ENCODE measurements at places on chromosomes 2 and 18. TPM values are rescaled to one million over a fixed set of nuclear protein-coding genes. Genes with fewer than 3 reads are reported as not detected.

GRCh38 chr2:129768036-129768386, 211.5 kb upstream of the RAB6C start:
- DNase-seq, result no peak
- no peaks in the 10 kb centered on the region for H3K4me1 ChIP-seq
- no peaks in the 10 kb centered on the region for H3K36me3 ChIP-seq
- peaks cover 2% of the 10 kb centered on the region for H3K27me3 ChIP-seq

DNA sequence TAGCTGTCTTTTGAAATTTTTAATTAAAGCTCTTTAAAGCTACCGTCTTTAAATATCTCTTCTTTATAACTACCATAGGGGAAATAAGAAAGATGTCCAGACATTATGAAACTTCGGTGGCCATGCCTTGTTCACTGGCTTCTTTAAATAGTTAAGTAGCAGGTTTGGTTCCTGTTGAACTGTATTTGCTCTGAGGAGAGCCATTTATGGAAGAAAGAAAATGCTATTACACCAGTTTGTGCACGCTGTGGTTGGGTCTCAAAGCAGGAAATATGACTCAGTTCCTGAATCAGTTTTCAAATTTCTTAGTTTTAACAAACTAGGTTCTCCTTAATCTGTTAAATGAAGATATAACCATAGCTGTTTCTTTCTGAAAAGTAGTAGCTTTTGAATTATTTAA, 12.2 kb downstream of the ARPC2 start:
- H3K36me3 ChIP-seq, result no peaks in the 10 kb centered on the region
- peaks cover 32% of the 10 kb centered on the region for H3K4me1 ChIP-seq
- DNase-seq, result no peak
- H3K27me3 ChIP-seq, result no peaks in the 10 kb centered on the region

TMEM17 gene
- 4.3 TPM for total RNA-seq

SCYGR8 gene
- total RNA-seq, result not detected

DNA sequence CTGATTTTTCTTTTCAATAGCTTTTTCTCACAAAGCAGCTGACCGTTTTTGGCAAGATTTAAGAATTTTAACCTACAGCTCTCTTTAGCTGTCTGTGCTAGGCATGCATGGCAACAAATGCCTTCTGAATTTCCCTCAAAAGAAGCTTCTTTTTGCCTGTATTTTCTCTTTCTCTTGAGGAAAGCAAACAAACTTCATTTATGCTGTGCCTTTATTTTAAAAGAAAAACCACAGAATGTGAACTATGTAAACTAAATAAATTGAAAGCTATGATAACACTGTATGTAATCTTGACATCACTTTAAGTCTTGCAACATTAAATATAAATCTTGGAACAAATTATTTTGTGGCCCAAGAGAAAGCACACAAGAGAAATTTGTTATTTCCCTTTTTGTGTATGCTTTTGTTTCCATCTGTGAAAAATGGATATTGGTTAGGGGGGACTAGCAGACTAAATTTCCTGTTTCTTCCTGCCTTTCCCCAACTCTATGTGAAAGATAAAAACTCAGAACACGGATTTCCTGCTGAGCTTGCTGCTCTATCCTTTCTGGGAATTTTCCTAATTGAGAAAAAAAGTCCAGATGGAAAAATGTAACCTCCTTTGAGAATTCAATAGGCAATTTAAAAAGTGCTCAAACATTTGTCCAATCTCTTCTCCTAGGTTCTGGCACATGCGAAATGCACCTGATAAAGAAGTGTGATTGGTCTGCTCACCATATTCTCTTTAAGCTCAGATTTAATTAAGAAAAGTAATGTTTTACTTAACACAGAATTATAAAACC, 20.9 kb upstream of the TFPI start:
- peak overlapping the region; percentile 23 for H3K27ac ChIP-seq
- no peak overlapping the region for H3K4me3 ChIP-seq
- peaks cover 27% of the 10 kb centered on the region for H3K4me1 ChIP-seq
- no peaks in the 10 kb centered on the region for H3K27me3 ChIP-seq
- H3K36me3 ChIP-seq, result no peaks in the 10 kb centered on the region
- no peak for DNase-seq

DNA sequence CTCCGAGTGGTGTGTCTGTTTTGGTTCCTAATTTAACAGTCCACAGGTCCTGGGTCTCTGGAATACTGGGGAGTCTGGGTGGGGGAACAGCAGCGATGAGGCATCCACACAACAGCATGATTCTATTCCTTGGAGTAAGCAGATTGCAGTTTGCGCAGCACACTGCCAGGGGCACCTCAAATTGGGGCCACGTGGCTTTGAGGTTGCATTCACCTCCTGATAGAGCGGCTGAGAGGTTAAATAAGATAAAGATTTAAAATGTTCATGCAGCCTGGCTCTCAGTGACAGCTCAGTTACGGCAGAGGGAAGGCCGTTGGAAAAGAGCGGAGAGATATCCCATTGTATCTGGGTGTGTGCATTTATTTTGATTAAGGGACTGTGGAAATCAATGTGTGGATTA, 202.3 kb downstream of the ASB1 start:
- no peaks in the 10 kb centered on the region for H3K4me1 ChIP-seq
- H3K4me3 ChIP-seq, result no peak overlapping the region
- H3K27me3 ChIP-seq, result no peaks in the 10 kb centered on the region
- no peak for DNase-seq
- no peak overlapping the region for H3K27ac ChIP-seq
- no peaks in the 10 kb centered on the region for H3K36me3 ChIP-seq

DNA sequence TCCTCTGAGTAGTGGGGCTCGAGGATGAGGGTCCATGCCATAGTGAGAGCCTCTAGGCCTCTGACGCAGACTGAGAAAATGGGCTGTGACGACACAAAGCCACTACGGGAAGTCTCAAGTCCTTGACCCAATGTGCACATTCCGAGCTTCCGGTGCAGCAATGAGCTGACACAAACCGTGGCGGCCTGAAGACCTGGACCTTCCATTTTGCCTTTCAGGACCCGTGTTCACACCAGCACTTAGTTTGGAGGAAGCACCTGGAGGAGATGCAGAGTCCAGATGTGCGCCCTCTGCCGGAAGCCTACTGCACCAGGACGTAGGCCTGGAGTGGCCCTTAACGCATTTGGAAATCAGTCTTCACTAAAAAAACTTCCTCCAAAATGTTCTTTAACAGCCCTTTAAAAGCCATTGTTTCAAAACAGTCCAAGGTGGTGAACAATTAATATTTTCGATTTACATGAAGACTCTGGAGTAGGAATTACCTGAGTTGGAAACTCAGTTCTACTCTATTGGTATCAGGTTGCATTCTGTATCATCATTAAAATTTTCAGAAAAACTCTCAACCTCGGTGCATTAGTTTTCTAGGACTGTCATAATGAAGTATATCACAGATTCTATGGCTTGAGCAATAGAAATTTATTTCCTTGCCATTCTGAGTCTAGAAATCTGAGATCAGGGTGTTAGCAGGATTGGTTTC, 33.9 kb downstream of the BMP10 start:
- no peak overlapping the region for H3K4me3 ChIP-seq
- H3K27me3 ChIP-seq, result no peaks in the 10 kb centered on the region
- no peak overlapping the region for H3K27ac ChIP-seq
- no peaks in the 10 kb centered on the region for H3K4me1 ChIP-seq

- H3K4me3 ChIP-seq, result no peak overlapping the region
- no peak for DNase-seq
- no peaks in the 10 kb centered on the region for H3K36me3 ChIP-seq
- H3K27ac ChIP-seq, result no peak overlapping the region
These were observed 10.9 kb downstream of the PTGR3 start for GRCh38 chr18:75198036-75198435.

DNA sequence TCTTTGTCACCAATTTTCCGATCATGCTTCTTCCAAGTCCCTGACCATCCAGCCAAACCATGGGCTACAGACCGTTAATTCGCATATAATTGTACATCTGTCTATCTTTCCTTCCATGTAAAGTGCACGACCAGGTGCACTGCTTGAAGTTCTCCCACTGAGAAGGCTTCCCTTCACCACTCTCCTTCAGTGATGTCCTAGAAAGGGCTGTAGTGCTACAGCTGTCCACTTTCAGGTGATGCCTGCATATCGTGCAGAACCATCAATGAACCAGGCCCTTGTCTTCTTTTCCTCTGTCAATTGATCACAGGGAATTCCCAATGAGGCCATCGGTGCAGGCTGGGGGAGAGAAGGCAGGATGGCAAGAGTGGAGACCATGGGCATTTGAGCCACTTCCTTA, 148.9 kb downstream of the TMEM182 start:
- no peaks in the 10 kb centered on the region for H3K27me3 ChIP-seq
- no peak for DNase-seq
- H3K4me1 ChIP-seq, result no peaks in the 10 kb centered on the region
- no peak overlapping the region for H3K27ac ChIP-seq
- H3K36me3 ChIP-seq, result no peaks in the 10 kb centered on the region

DNA sequence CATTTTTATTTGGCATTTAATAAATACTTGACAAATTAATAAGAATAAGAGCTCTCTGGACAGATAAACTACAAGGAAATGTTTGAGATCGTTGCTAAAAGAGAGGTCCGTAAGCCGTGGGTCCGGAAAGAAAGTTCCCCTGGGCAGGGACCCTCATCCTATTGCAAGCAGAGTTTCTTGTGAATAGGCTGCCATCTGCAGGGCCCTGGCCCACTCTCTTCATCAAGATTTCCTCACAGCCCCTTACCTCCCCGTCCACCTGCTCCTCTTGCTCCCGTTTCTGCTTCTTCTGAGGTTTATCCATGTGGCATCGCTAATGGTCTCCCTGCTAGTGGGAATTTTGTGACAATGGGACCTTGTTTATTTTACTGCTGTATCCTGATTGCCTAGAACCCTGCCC, 30.1 kb upstream of the MC5R start:
- no peaks in the 10 kb centered on the region for H3K27me3 ChIP-seq
- no peak for DNase-seq
- H3K36me3 ChIP-seq, result no peaks in the 10 kb centered on the region
- no peaks in the 10 kb centered on the region for H3K4me1 ChIP-seq

- no peak for DNase-seq
- no peaks in the 10 kb centered on the region for H3K4me1 ChIP-seq
- no peaks in the 10 kb centered on the region for H3K27me3 ChIP-seq
These were observed 207.8 kb downstream of the HDAC4 start for GRCh38 chr2:239192975-239193374.

GRCh38 chr2:99561804-99562203, 72.0 kb upstream of the REV1 start:
- H3K27me3 ChIP-seq, result no peaks in the 10 kb centered on the region
- no peak overlapping the region for H3K4me3 ChIP-seq
- peaks cover 8% of the 10 kb centered on the region for H3K4me1 ChIP-seq
- no peak for DNase-seq

- no peaks in the 10 kb centered on the region for H3K27me3 ChIP-seq
- no peak for DNase-seq
- peaks cover 6% of the 10 kb centered on the region for H3K4me1 ChIP-seq
- no peak overlapping the region for H3K27ac ChIP-seq
- H3K36me3 ChIP-seq, result no peaks in the 10 kb centered on the region
- no peak overlapping the region for H3K4me3 ChIP-seq
These were observed 127.9 kb downstream of the SH3RF3 start for GRCh38 chr2:109256921-109257320.

DNA sequence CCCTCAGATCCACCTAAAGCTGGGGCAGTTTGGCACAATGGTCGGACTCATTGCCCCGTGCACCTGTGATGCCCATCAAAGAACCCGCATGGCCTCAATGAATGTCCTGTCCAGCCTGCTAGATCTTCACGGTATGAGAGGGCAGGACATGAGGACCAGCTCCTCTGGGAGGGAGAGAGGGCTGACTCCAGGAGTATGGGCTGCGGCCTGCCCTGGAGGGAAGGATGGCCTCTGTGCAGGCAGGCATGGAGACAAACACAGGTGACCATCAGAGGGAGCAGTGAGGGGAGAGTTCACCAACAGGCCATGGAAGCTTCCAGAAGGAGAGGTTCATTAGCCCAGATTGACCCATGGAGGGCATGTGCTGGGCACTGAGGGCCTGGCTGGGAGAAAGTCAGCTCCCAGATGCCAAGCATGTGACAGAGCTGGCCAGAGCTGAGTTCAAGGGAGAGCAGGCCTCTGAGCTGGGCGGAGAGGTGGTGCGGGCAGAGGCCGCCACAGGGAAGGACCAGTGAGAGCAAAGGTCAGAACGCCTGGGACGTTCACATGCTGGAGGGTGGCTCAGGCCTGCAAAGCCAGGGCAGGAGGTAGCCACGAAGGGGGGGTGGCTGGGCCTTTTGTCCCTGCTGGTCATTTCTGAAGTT, 36.2 kb downstream of the HJURP start:
- no peaks in the 10 kb centered on the region for H3K27me3 ChIP-seq
- no peak overlapping the region for H3K4me3 ChIP-seq
- H3K4me1 ChIP-seq, result peaks cover 10% of the 10 kb centered on the region
- no peak overlapping the region for H3K27ac ChIP-seq

DNA sequence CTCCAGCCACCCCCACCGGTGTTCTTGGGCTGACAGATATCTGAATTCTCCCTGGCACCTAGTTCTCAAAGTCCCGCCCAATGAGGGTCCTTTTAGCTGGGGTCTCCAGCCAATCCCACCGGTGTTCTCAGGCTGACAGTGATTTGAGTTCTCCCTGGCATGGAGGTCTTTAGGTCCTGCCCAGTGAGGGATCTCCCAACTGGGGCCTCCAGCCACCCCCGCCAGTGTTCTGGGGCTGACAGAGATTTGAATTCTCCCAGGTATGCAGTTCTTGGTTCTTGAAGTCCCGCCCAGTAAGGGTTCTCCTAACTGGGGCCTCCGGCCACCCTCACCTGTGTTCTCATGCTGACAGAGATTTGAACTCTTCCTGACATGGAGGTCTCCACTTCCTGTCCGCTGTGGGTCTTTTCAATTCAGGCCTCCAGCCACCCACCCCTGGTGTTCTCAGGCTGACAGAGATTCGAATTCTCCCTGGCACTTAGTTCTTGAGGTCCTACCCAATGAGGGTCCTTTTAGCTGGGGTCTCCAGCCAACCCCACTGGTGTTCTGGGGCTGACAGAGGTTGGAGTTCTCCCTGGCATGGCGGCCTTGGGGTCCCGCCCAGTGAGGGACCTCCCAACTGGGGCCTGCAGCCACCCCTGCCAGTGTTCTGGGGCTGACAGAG, 154.6 kb downstream of the ANKRD36 start:
- H3K4me1 ChIP-seq, result no peaks in the 10 kb centered on the region
- no peaks in the 10 kb centered on the region for H3K27me3 ChIP-seq
- H3K36me3 ChIP-seq, result no peaks in the 10 kb centered on the region

ANAPC1 gene
- total RNA-seq, result 44.3 TPM

GRCh38 chr2:2731101-2731815, 400.2 kb upstream of the MYT1L start:
- H3K4me3 ChIP-seq, result no peak overlapping the region
- no peak overlapping the region for H3K27ac ChIP-seq
- no peaks in the 10 kb centered on the region for H3K4me1 ChIP-seq
- H3K36me3 ChIP-seq, result no peaks in the 10 kb centered on the region
- no peaks in the 10 kb centered on the region for H3K27me3 ChIP-seq

- H3K27me3 ChIP-seq, result no peaks in the 10 kb centered on the region
- H3K4me3 ChIP-seq, result no peak overlapping the region
- H3K36me3 ChIP-seq, result no peaks in the 10 kb centered on the region
- H3K4me1 ChIP-seq, result peaks cover 65% of the 10 kb centered on the region
- H3K27ac ChIP-seq, result peak overlapping the region; percentile 57
These were observed 70.1 kb downstream of the BCL11A start for GRCh38 chr2:60483401-60483800.

GRCh38 chr2:121237980-121238665, 46.9 kb downstream of the TFCP2L1 start:
- no peaks in the 10 kb centered on the region for H3K36me3 ChIP-seq
- H3K4me1 ChIP-seq, result no peaks in the 10 kb centered on the region
- H3K4me3 ChIP-seq, result no peak overlapping the region
- DNase-seq, result no peak
- H3K27me3 ChIP-seq, result no peaks in the 10 kb centered on the region

GRCh38 chr2:215850380-215850779, 163.0 kb downstream of the MREG start:
- no peak overlapping the region for H3K4me3 ChIP-seq
- H3K4me1 ChIP-seq, result peaks cover 13% of the 10 kb centered on the region
- no peaks in the 10 kb centered on the region for H3K36me3 ChIP-seq
- no peak for DNase-seq
- H3K27ac ChIP-seq, result peak overlapping the region; percentile 15
- H3K27me3 ChIP-seq, result no peaks in the 10 kb centered on the region

- H3K36me3 ChIP-seq, result no peaks in the 10 kb centered on the region
- no peak overlapping the region for H3K4me3 ChIP-seq
- no peaks in the 10 kb centered on the region for H3K4me1 ChIP-seq
These were observed 26.5 kb downstream of the NCKAP5 start for GRCh38 chr2:133541797-133542196.

Data from hepatocyte (in vitro differentiated cells).